ENCODE measurements at places on chromosomes 11 and 22.

DNA sequence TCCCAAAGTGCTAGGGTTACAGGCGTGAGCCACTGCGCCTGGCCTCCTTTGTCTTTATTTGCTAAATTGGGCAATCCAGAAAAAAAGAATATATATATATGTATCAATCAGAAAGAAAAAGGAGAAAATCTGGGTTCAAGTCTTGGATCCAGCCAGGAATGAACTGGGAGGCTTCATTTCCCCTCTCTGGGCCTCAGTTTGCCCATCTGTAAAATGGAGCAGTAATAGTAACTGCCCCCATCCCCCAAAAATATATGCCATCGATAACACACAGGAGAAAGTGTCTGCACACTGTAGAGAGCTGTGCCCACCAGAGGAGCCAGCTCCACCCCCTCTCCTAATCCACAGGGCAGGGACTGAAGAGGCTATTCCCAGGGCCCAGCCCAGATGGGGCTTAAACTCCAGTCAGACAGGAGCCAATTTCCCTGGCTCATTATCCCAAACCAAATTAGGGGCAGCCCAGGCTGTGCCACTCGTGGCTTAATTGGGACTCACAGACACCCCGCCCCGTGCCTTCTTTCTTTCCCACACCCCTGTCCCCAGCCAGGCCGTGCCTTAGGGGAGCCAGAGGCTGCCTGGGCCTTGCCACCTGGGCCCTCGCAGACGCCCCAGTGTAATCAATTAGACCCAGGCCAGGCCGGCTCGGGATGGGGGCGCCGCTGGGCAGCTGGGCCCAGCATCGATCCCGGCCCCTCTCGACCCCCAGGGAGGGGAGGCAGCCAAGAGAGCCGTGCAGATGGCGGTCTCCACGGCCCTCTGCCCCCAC lies 171.5 kb downstream of the MN1 start:
- DNase-seq = no peak

DNA sequence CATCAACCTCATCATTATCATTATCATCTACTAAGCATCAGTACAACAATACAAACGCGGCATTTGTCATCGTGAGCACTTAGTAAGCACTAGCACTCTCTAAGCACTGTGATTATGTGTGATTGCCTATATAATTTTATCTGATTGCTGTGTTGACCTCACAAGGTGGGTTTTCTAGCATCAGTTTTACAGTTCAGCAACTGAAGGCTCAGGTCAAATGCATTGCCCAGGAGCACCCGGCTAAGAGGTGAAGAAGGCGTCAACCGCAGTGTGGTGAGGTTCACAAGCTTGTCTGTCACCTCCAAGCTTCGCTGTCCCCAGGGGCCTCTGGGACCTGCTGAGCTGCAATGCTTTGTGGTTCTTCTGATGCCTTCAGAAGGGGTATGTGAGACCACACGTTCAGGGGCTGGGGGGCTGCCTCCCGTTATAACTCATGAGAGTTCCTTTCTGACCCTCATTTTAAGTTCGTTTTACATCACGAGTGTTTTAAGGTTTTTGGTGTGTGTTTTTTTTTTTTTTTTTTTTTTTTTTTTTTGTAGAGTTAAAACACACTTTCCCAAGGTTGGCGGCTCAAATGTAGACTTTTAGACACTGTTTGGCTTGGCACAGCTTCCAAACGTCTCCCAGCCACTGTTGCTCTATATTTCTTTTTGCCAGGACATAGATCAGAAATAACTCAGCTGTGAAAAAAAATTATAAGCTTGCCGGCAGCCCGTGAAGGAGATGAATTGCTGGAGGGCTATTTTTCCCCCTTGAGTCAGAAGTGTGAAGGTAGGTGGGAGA lies 33.8 kb upstream of the SCUBE1 start:
- DNase-seq = no peak

- DNase-seq = no peak
These were observed 256.7 kb upstream of the CCDC90B start for GRCh38 chr11:83542861-83543260.

GRCh38 chr11:69726019-69726418 lies 22.2 kb upstream of the FGF19 start:
- no peak for DNase-seq
